ENCODE measurements at places on chromosomes 5 and 9. TPM values are rescaled to one million over a fixed set of nuclear protein-coding genes. Genes with fewer than 3 reads are reported as not detected.

- DNase-seq, result no peak
Measured at GRCh38 chr9:98140503-98140902, 21.5 kb upstream of the TRIM14 start.

DNA sequence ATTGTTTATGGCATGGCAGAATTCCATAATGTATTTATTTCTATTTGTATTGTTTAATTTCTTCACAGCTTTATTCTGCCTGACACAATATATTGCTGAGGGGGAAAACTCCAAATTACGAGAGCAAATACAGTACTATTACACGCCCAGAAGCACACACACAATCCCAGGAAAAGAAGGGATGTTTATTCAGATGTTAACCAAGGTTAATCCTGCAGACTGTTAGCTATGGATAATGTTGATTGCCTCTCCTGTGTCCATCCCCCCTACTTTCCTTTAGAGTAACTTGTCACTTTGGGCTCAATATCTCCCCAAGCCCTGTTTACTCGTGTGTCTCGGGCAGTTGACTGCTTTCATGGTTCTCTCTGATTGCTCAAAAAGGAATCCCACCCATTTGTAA, 84.2 kb upstream of the ERCC6L2 start:
- DNase-seq, result no peak

DNA sequence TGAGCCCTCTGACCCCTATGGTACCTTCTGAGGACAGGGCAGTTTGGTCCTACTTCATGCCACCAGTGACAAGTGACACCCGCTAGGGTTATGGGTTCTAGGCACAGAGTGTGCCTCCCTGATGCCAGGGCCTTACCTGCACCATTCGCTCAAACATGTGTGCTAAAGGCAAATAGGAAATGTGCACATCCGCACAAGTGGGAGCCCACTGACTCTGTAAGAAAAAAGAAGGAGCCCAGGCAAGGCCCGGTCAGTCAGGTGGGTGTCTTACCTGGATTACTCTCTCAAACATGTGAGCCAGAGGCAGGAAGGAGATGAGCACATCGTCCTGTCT, 29.1 kb upstream of the MEIKIN start:
- no peak for DNase-seq

DNA sequence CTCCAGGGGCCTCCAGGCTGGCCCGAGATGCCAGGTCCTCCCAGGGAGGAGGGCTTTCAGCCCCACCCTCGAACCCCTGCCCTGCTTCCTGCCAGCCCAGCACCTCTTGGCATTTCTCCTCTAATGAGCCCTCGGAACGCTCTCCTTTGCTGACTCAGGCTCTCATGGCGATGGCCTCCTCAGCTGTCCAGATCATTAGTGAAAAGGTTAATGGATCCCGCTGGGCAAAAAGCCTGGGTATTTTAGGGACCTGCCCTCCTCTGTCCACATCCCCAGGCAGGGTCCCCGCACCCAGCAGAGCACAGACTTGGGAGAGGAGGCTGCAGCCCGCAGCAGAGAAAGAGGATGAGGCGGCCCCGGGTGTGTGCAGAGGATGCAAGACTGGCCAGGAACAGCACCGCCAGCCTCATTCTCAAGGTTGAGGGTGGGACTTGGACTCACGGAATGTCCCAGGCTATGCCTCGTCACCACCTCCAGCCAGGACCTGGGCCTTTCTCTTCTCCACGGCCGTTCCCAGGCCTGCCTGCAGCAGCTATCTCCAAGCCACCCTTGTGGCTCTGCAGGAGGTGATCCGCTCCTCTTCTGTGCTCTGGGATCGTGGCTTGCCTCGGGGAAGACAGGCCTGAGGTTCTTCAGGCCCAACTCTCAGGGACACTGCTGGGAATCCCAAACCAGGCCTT, 23.0 kb upstream of the ADAMTS2 start:
- DNase-seq, result no peak

- no peak for DNase-seq
Measured at GRCh38 chr9:106052735-106053134, 358.4 kb downstream of the TMEM38B start.

DNA sequence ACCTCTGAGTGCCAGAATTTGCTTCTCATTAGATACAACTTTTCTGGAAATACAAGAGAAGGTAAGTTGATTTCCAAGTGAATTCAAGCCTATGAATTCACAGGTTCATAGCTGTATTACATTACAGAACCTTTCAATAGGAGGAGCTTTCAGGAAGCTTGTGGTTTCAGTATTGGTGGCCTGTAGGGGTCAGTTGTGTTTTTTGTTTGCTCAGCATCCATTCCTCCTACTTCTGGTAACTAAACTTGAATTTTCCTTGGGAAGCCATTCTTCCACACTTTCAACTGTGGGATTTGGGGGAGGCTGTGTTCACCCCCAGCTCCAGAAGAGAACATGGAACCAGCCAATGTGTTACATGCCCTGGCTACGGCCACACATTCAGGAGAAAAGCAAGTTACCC, 5.6 kb upstream of the CYSTM1 start:
- DNase-seq, result no peak

MPDZ gene
- polyA plus RNA-seq, result 31.6 TPM

IL3 gene
- not detected for polyA plus RNA-seq

GABRA1 gene
- 0.08 TPM for polyA plus RNA-seq

SCGB3A2 gene
- not detected for polyA plus RNA-seq
